ENCODE measurements at places on chromosomes 5 and 9.

GRCh38 chr5:146640285-146640896 lies 124.4 kb upstream of the GPR151 start:
- DNase-seq: no peak

DNA sequence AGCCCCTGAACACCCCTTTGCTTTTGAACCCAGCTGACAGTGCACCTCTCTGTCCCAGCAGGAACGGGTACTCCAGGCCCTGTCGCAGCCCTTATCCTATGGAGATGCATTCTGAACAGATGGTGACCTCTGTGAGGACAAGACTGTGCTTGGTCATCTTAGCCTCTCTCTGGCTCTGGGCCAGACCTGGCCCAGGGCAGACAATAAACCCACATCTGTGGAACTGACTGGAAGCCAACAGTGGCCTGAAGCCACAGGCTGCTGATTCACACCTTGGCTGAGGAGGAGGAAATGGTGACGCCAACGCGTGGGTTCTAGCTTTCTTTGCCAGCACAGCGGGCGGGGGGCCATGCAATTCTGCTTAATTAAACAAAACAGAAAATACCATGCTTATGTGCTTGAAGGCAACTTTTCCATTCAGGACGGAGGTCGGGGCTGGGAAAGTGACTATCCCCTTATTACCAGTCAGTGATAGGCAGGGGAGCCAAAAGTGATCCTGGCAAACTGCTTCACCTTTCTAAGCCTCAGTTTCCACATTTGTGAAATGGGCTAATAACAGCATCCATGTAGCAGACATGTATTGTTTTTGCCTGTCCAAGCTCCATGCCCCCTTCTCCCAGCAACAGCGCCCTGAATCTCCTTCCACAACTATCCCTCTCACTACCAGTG lies 10.8 kb downstream of the SH3PXD2B start:
- DNase-seq: peak; percentile 98

DNA sequence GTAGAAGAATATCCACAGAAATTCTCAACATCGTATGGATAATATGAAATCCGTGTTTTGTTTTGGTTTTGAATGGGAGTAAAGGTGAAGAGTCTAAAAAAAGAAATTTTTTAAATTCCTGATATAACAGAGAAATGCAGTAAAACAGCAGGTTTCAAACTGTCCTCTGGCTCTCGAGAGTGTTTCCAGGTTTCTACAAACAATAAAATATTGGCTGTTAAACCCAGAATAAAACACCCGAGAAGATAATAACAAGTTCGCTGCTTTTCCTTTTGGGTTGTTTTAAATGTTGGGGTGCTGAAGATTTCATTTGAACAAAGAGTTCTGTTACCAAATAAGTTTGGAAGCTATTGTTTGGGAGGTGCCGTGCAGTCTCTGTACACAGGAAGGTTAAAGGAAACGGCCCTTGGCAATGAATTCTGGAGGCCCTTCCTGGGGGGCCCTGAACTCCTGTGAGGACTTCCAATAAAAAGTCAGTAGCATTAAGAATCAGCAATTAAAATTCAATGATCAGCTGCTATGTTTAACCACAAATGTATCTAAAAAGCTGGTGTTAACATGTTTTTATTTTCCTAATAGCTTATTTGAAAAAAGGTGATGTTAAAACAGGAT lies 215.8 kb downstream of the TSSK1B start:
- DNase-seq: no peak

DNA sequence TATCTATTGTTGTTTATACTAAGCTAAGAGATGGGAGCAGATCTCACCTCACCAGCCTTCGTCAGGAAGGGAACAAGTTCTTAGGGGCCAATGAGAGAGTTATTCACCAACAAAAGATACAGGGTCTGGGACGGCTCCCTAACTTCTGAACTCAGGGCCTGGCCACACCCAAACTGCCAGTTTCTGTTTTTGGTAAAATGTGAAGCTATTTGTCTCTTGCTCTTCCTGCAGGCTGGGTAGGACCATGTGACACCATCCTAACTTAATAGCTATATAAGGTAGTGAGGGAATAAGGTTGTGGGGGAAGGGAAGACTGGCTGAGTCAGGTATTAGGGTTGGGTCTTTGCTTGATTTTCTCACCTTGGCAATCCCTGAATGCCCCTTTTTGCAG lies 480.5 kb downstream of the KDM4C start:
- no peak for DNase-seq

GRCh38 chr5:139524940-139525585 lies 36.1 kb upstream of the UBE2D2 start:
- no peak for DNase-seq

DNA sequence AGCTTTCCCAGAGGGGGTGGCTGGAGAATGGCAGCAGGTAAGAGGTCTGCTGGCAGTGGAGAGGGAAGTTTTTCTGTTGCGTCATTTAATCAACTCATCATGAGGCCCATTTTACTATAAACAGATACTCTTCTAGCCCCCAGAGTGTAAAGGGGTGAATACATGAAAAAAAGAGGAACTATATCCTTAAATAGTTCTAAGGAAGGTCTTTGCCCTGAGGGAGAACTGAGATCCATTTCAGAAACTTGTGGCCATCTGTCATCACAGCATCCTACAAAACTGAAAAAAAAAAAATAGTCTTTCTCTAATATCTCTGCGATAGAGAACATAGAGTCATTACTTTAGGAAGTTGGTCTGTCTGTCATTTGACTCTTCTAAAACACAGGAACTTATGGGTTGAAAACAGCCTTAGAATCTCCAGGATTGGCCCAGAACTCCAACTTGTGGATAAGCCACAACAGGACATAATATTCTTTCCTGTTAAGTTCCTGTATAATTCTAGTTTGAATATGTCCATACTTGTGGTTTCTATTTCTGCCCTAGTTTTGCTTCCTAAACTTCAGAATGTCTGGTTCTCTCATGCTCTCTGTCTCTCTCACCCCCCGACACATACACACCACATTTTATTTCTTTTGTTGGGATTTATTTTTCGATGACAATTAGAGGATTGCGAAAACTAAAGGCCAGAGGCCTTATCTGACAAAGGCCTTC lies 238.5 kb upstream of the PIK3R1 start:
- DNase-seq: no peak

- DNase-seq: no peak
These were observed 14.2 kb downstream of the ABHD17B start for GRCh38 chr9:71896761-71897160.

- no peak for DNase-seq
These were observed 334.8 kb downstream of the TRIM32 start for GRCh38 chr9:117021906-117022305.

- DNase-seq: no peak
These were observed 35.9 kb upstream of the HK3 start for GRCh38 chr5:176935017-176935416.

DNA sequence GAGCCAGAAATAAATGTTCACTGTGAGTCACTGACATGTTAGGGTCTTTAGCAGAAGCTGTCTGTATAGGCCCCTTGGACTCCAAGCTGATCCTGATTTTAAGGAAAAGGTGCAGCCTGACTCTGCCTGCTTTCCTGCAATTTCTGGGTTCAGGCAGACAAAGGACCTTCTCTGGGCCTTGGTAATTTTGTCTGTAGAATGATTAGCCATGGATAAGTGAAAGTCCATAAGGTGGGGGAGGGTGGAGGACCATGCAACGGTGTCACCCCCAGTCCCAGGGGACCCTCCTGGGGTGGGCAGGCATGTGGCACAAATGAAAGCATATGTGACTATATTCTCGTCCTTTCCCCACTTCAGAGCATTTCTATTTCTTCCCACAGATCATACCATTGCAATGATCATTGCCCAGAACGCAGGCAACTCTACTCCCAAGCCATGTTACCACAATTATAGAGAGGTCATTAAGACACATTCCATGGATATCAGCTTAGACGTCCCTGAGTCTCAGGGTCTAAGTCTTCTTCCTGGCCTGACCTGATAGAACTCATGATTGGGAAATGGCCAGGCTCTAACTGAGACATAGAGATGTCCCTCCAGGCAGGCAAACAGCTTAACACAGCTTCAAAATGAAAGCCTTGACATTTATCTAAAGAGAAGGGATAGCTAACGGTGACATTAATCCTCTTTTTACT lies 157.9 kb upstream of the ALDH1B1 start:
- DNase-seq: no peak

DNA sequence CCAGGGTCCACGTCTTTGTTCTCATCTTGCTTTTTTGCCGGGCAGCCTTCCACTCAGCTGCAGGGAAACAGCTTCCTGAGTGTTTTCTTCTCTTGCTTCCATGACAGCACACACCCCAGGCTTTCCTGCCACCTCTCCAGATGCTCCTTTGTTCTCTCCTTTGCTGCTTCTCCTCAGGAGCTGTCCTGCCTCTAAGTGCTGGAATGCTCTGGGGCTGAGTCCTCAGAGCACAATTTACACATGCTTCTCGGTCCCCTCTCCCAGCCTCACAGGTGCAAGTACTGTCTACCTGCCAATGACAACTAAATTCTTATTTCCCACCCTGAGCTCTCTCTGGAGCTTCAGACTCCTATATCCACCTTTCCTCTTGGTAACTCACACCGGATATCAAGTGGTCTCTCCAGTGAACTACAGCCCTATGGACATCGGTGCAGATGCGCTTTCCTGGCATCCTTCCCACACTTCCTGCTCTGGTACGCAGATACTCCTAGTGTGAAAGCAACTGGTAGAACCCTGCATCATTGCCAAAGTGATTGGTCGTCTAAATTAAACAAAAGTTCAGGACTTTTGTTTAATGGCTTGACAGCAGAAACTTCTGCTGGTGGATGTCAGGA lies 13.4 kb upstream of the ACSL6 start:
- DNase-seq: peak; percentile 14

DNA sequence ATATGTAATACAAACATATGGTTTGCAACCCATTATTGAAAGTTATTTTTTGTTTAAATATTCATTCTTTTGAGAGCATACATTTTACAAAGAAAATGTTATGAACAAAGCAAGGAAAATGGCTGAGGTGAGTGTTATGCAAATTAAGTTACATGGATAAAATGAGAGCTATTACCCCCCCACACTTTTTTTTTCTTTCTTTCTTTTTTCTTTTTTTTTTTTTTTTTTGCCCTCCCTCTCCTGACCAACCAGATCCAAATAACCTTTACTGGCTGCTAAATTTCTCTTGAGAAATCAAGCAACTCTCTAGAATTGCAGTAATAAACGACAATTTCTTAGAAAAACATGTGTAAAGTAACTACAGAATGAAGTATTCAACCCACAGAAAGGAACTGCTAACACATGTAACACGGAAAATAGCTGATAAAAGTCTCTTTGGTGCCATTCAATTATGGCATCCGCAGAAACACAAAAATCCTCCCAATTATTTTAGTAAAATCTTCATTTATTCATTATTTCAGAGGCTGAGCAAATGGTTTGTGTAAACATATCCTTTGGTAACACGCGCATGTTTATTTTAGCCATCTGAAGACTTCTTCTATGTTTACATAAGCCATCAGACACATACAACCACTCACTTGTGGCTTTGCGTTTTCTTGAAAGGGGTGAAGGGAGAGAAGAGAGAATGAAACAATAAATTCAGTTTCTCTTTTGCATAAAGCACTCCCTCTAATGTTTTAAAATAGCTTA lies 216.1 kb downstream of the NFIB start:
- no peak for DNase-seq

DNA sequence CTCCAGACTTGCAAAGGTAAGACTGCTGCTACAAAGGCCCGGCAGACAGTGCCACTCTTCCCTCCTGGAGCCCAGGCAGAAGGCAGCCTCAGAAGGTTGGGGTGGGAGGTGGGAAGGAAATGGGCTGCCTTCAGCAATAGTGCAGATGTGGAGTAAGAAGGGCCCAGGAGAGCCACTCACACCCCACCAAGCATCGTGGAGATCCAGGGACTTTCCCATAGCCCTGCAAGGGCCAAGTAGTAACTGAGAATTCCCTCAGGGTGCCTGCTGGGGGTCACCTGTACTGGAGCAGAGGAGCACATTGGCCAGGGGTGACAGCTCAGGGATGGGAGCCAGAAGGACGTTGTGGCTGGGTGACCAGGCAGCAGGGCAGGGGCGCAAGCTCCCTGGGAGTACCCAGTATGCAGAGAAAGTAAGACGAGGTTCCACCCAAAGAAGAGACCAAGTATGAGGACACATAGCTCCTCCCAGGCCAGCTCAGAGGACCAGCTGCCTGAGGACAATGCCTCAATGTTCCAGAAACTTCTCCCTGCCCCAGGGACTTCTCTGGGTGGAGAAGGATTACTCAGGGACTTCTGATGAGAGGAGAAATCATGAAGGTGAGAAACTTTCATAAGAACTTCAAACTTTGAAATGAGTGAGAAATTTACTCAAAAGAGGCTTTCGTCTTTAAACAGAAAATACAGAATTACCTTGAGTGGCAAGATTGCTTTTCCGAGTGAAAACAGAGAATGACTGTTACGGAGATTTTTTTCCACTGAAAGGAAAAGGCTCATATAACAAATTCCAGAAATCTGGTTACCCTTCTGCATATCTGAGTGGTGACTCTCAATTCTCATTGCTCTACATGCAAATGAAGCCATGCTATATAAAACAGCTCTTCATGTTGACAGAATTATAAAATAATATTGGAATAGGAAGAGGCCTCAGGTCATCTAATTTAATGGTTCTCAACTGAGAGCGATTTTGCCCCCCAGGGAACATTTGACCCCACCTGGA lies 87.9 kb upstream of the TRIO start:
- DNase-seq: no peak

- DNase-seq: peak; percentile 82
These were observed 184.0 kb downstream of the SEMA5A start for GRCh38 chr5:9361835-9362234.

DNA sequence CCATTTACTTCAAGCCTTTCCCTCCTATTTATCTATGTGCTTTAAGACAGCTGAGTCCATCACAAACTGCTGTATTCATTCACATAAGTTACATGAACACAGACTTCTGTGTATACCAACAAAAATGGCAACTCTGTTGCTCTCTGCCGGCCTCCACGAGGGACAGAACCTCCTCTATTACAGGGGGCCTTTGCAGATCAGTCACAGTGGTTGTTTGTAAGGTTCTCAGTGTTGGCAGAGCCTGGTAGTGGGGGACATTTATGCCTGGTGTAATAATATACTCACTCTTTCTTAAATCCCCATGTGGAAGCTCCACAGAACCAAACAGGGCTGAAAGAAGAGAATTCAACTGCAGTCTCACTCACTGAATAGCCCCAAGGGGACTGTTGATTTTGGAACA lies 76.5 kb downstream of the SLC1A1 start:
- DNase-seq: no peak

- DNase-seq: peak; percentile 73
These were observed 36.5 kb downstream of the CFAP95 start for GRCh38 chr9:69857131-69857530.

DNA sequence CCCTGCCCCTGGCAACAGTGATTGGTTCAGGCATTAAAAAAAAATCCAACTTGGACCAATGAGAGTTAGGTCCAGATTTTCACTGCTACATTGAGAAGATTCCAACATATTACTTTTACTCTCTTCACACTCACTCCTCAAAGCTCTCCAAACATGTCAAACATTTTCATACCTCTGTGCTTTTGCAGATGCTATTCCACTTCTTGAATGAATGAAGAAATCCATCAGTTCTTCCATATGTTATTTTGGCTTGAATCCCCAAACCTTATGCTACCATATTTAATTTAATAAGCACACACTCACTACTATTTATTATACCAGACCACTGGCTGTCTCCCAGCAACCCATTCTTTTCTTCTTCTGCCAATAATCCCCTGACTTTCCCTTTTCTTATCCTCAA lies 87.1 kb downstream of the PPP2R2B start:
- DNase-seq: no peak
